Endodermal cell (in vitro differentiated cells): ENCODE measurements at places on chromosomes 7 and 10. TPM values are rescaled to one million over a fixed set of nuclear protein-coding genes. Genes with fewer than 3 reads are reported as not detected.

MRC1 gene
- total RNA-seq = 0.08 TPM in 1 of 3 replicates, not detected in the others

SMKR1 gene
- total RNA-seq = 0.76 to 1.0 TPM (median 0.97 TPM) in 3 replicates

SPDYE8 gene
- not detected in 2 replicates for total RNA-seq

CALCR gene
- total RNA-seq = 17.0 to 23.7 TPM (median 17.1 TPM) in 3 replicates

- no peaks in the 10 kb centered on the region for H3K4me1 ChIP-seq
- peaks cover 14% of the 10 kb centered on the region for H3K27me3 ChIP-seq
- no peaks in the 10 kb centered on the region for H3K36me3 ChIP-seq
Measured at GRCh38 chr7:107742678-107743566, 1.0 kb upstream of the CBLL1 start.

DNA sequence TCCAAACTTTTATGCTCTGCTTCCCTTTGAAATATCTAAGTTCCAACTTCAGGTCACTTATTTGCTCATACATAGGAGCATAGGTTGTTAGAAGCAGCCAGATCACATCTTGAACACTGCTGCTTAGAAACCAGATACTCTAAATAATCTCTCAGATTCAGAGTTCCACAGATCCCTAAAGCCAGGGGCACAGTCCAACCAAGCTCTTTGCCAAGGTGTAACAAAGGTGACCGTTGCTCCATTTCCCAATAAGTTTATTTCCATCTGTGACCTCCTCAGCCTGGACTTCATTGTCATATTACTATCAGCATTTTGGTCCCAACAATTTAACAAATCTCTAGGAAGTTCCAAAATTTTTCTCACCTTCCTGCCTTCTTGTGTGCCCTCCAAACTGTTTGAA, 52.8 kb downstream of the TRIM24 start:
- H3K4me1 ChIP-seq = no peaks in the 10 kb centered on the region
- H3K27me3 ChIP-seq = no peaks in the 10 kb centered on the region
- H3K36me3 ChIP-seq = peaks cover 90% of the 10 kb centered on the region
- H3K4me3 ChIP-seq = peak overlapping the region; percentile 68
- DNase-seq = no peak

GRCh38 chr7:96436880-96437279, 115.0 kb upstream of the SLC25A13 start:
- H3K27me3 ChIP-seq = no peaks in the 10 kb centered on the region
- no peak overlapping the region for H3K27ac ChIP-seq
- no peak overlapping the region for H3K4me3 ChIP-seq

DNA sequence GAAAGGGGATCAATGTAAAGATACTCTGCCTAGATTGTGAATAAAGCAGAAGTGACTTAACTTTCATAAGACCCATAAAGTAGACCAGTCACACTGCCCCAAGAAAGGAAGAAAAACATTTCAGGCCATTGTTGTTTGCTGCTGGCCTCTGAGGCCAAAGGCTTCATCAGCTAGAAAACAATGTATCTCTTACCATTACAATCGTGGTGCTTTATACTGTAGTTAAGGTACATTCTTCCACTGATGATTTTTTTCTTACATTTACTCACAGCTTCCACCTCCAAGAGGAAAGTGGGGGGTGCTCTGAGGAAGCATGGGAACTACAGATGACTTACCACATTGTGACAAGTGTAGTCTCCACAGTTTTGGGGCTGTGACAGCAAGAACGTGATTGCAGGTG, 68.6 kb downstream of the NRG3 start:
- no peaks in the 10 kb centered on the region for H3K27me3 ChIP-seq
- DNase-seq = no peak
- H3K36me3 ChIP-seq = no peaks in the 10 kb centered on the region

- no peak for DNase-seq
- H3K4me3 ChIP-seq = no peak overlapping the region
- no peaks in the 10 kb centered on the region for H3K4me1 ChIP-seq
- H3K36me3 ChIP-seq = peaks cover 84% of the 10 kb centered on the region
- H3K27ac ChIP-seq = no peak overlapping the region
- no peaks in the 10 kb centered on the region for H3K27me3 ChIP-seq
Measured at GRCh38 chr7:148382596-148382995, 208.0 kb upstream of the C7orf33 start.

DNA sequence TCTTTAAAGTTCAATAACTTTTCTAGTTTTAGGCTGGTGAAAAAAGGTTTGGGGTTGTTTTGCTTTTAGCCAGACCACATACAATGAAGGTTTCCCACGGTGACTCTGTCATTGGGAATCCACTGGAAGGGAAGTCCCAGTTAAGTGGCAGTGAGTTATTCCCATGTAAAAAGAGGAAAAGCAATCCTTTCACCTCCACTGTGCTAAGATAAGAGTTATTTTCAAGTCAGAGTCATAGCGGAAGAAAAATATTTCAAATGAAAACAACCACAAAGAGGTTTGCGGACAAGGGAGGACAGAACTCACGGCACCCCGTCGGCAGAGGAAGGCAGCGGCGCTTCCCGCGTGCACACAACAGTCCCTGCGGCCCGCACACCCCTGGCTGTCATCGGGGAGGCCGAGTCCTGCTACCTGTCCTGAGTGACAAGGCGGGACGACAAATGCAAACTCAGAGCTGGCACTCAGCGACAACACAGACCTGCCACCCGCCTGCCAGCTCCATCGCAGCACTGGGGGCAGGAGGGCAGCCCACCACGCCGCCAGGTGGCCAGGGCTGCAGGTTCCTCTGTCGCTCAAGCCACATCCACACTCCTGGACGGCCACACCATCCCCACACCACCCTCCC, 9.3 kb upstream of the PAPOLB start:
- no peak for DNase-seq
- H3K27ac ChIP-seq = no peak overlapping the region
- peaks cover 4% of the 10 kb centered on the region for H3K4me1 ChIP-seq
- peaks cover 13% of the 10 kb centered on the region for H3K36me3 ChIP-seq
- no peak overlapping the region for H3K4me3 ChIP-seq

DNA sequence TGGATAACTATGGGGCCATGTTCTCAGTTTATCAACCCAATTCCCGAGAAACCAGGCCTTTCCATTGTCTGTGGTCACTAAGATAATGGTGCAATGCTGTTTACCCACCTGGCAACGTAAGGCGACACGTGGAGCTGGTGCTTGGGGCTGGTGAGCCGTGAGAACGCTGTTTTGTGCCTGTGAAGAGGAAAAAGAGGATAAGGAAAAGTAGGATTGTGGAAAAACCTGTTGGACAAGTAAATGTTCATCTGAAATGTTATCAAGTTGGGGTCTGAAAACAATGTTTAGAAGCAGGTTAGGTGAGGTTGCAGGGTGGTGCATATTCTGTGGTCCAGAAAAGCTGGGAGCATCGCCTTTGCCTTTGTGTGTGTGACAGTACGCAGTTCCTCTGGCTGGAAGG, 88.5 kb downstream of the PPP1R17 start:
- H3K36me3 ChIP-seq = no peaks in the 10 kb centered on the region
- no peak overlapping the region for H3K4me3 ChIP-seq
- peaks cover 18% of the 10 kb centered on the region for H3K27me3 ChIP-seq
- no peak for DNase-seq

GRCh38 chr7:41756650-41757182, 53.8 kb upstream of the INHBA start:
- no peaks in the 10 kb centered on the region for H3K27me3 ChIP-seq
- peak overlapping the region; percentile 6 for H3K4me3 ChIP-seq
- DNase-seq = no peak

DNA sequence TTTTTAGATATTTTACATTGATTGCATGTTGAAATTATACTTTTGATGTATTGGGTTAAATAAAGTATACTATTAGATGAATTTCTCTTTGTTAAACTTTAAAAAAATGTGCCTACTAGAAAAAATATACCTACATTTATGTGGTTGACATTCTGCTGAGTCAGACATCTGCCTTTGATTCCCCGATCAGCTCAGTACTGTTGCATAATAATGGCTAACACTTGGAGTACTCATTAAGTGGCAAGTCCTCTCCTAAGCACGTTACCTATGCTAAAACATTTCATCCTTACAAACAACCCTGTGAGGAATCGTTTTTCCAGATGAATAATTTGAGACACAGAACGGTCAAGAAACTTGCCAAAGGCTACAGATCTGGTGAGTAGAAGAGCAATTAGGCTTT, 14.0 kb upstream of the SEM1 start:
- H3K27me3 ChIP-seq = no peaks in the 10 kb centered on the region
- H3K4me3 ChIP-seq = no peak overlapping the region
- DNase-seq = no peak
- no peak overlapping the region for H3K27ac ChIP-seq
- no peaks in the 10 kb centered on the region for H3K4me1 ChIP-seq
- no peaks in the 10 kb centered on the region for H3K36me3 ChIP-seq

DNA sequence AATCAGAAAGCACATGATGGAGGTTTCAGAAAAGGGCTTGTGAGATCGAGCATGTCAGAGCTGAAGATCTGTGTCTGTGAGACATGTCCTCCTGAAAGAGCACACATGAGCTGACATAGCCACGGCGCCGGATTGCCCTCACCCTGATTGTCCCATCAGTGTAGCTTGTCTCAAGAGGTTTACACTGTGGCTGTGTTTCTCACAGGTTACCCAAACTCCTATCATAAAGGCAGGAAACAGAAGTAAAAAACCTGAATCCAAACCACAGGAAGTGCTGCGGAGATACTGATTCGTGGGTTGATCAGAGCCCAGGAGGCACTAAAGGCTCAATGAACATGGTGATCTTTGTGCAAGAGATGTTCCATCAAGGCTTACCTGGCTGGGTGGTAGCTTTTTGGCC, 3.9 kb upstream of the ATP6V0E2 start:
- no peak overlapping the region for H3K27ac ChIP-seq
- peak; percentile 23 for DNase-seq
- peaks cover 8% of the 10 kb centered on the region for H3K4me1 ChIP-seq
- H3K27me3 ChIP-seq = peaks cover 8% of the 10 kb centered on the region
- no peak overlapping the region for H3K4me3 ChIP-seq

DNA sequence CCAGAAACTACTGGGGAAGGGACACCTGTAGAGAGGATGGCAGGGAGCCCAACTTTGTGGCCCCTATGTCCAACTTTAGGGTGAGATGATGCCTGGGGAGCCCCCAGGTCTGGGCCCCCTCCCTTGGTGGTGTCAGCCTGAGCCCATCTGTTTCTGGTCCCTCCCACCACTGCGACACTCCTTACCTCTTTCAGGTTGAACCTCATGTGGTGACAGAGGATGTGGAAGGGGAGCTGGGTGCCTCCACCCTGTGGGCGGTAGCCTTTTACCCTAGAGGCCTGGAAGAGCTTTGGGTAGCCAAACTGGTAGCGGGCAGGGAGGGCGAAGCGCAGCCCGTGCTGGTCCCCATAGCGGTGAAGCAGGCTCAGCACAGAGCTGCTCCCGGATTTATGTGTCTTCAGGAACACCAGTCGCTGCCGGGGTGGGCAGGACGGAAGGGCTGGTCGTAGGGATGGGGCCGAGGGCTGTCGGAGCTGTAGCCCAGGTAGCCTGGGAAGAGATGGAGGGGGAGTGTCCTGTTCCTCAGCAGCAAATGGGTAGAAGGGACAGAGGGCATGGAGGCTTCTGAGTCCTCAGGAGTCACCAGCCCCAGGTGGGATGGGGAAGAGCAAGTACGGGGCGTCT, 2.0 kb downstream of the GAL3ST4 start:
- H3K4me3 ChIP-seq = no peak overlapping the region
- no peaks in the 10 kb centered on the region for H3K36me3 ChIP-seq
- peak; percentile 49 for DNase-seq
- H3K27me3 ChIP-seq = no peaks in the 10 kb centered on the region
- peaks cover 9% of the 10 kb centered on the region for H3K4me1 ChIP-seq
- no peak overlapping the region for H3K27ac ChIP-seq

- H3K4me3 ChIP-seq = no peak overlapping the region
- DNase-seq = peak; percentile 36
- H3K27me3 ChIP-seq = no peaks in the 10 kb centered on the region
- H3K27ac ChIP-seq = no peak overlapping the region
- H3K4me1 ChIP-seq = peaks cover 5% of the 10 kb centered on the region
Measured at GRCh38 chr10:80271416-80271815, 18.0 kb downstream of the MAT1A start.
